ENCODE measurements at places on chromosomes 11 and 22.

- DNase-seq = no peak
These were observed 38.2 kb downstream of the RNF141 start for GRCh38 chr11:10502770-10503169.

DNA sequence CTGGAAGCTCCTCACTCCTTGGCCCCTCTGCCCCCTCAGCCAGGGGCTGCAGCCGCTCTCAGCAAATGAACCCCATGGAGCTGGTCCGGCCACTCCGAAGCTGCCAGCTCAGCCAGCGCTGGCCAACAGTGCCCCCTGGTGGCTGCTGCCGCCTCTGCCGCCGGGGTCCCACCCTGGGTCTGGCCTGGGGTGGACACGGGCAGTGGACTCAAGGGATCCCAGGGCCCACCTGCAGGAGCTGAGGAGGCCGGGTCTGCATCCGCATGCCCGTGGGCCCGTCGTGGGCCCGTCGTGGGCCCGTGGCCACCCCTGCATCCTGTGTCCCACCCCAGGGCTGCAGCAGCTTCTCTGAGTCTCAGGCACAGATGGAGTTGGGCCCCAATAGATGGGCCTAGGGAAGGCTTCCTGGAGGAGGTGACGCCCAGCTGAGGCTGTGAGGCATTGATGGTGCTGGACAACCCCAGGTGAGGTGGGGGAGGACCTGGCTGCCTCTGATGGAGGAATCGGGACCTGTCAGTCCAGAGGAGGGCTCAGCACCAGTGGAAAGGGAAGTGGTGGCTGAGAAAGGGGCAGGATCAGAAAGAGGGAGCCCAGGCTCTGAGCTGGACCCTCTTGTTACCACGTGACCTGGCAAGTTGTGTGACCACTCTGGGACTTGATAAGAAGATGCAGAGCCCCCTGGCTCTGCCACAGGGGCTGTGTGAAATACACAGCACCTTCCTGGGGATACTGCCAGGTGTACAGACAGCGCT lies 522.3 kb downstream of the BRD1 start:
- DNase-seq = no peak

- peak; percentile 20 for DNase-seq
These were observed 31.1 kb upstream of the WT1 start for GRCh38 chr11:32466279-32466915.

- no peak for DNase-seq
These were observed 643 bp downstream of the CEND1 start for GRCh38 chr11:788953-789940.

- peak; percentile 42 for DNase-seq
These were observed 70.8 kb downstream of the TBC1D22A start for GRCh38 chr22:46833228-46833627.

GRCh38 chr22:30262917-30263741 lies 3.5 kb downstream of the OSM start:
- peak; percentile 80 for DNase-seq

GRCh38 chr11:121004206-121004840 lies 19.6 kb upstream of the TBCEL start:
- DNase-seq = no peak

DNA sequence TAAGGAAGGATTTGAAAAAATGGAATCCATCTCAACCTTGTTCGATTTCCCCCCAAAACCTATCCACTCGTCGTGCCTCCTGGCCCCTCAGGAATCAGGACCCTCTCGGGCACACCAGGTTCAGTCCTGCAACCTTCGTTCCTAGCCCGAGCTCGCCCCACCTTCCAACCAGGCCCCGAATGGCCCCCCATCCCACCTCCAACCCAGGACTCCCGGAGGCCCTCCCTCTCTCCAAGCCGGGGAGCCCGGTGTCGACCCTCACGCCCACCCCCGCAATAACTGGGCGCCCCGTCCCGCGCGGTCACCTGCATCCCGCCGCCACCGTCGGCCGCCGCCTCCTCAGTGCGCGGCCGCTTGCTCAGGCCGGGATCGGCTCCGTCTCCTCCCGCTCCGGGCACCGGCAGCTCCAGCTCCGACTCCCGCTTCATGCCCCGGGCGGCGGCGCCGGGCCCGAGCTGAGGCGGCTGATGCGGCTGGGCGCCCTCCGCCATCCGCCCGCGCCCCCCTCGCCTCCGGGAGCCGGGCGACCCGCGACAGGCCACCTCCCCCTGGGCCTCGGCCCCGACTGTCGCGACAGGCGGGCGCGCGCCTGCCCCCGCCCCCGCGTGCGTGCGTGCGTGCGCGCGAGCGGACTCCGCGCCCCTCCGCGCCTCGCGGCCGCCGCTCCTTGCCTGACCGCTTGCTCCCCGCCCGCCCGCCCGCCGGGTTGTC lies 534 bp downstream of the RBFOX2 start:
- DNase-seq = no peak

DNA sequence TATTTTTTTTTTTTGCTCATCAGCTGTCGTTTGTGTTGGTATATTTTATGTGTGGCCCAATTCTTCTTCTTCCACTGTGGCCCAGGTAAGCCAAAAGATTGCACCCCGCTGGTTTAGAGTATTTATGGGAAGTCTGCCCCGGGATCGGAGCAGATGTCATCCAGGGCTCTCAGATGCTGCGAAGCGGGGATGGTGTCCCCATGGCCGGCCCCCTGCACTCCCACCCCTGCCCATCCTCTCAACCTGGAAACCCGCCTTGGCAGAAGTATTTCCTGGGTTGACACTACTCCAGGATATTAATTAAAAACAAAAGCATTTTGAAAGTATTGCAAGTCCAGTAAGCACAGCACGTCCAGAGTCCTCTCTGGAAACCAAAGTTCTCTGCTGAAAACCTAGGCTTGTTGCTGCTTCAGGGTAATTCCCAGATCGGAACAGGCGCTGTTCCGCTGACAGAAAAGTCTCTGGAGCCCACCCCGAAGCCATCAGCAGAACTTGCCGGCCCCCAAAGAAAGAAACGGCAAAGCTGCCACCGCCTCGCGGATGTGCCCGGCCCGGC lies 833 bp downstream of the SCUBE2 start:
- no peak for DNase-seq

DNA sequence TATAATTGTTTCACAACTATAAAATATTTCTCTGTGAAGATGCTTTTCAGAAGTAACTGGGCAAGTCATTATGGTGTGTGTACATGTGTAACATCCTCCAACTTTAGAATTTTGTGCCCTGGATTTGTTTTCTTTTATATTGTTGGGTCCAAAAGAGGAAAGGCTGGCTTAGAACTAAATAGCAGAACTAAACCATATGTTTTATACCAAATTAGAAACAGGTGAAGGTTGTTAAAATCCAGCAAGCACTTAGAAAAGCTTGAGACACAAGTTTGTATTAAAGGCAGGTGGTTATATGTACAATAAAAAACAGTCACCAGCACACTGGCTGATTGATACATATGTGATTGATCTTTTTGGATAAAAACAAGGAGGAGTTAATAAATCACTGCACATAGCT lies 158.5 kb downstream of the WNT11 start:
- DNase-seq = no peak

GRCh38 chr11:104183593-104183992 lies 19.6 kb upstream of the PDGFD start:
- DNase-seq = no peak

DNA sequence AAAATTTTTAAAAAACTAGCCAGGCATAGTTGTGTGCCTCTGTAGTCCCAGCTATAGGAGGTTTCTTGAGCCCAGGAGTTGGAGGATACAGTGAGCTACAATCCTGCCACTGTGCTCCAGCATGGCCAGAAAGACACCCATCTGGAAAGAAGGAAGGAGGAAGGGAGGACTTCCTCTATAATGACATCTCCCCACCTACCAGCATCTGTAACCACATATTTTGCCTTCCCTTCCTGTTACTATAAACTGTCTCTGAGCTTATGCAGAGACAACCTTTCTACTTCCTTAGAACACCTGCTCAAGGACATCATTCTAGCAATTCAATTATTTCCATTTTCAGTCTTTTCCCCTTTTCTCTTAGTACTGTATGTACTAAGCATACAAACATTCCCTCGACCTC lies 2.2 kb upstream of the NUP160 start:
- DNase-seq = no peak

GRCh38 chr22:38724926-38725571 lies 19.3 kb downstream of the GTPBP1 start:
- DNase-seq = peak; percentile 65

Measured in ELR (cell line).